ENCODE measurements at places on chromosomes 1 and 21. TPM values are rescaled to one million over a fixed set of nuclear protein-coding genes. Genes with fewer than 3 reads are reported as not detected.

SLC5A9 gene
- not detected for total RNA-seq

HENMT1 gene
- total RNA-seq: 4.8 TPM

LRRN2 gene
- 11.8 TPM for total RNA-seq

TADA1 gene
- 13.4 TPM for total RNA-seq

ACTN2 gene
- total RNA-seq: not detected

DNAH14 gene
- 14.9 TPM for total RNA-seq

TDRD5 gene
- 0.08 TPM for total RNA-seq

IVNS1ABP gene
- total RNA-seq: 24.4 TPM

MFAP2 gene
- 0.49 TPM for total RNA-seq

GBP6 gene
- total RNA-seq: not detected

ADORA1 gene
- 0.65 TPM for total RNA-seq

IL19 gene
- not detected for total RNA-seq

TNFAIP8L2 gene
- total RNA-seq: not detected

TMPRSS2 gene
- total RNA-seq: not detected

SHISAL2A gene
- 0.34 TPM for total RNA-seq

NBPF4 gene
- 0.05 TPM for total RNA-seq

MATN1 gene
- not detected for total RNA-seq

SIPA1L2 gene
- 7.6 TPM for total RNA-seq

EEIG2 gene
- total RNA-seq: 5.6 TPM

RXFP4 gene
- total RNA-seq: not detected

CYP4Z1 gene
- total RNA-seq: not detected

TDRD10 gene
- 0.16 TPM for total RNA-seq

EXTL1 gene
- not detected for total RNA-seq

RYR2 gene
- total RNA-seq: not detected

ADAMTS4 gene
- total RNA-seq: not detected

VAV3 gene
- total RNA-seq: 0.70 TPM

AKIRIN1 gene
- total RNA-seq: 42.4 TPM

COL8A2 gene
- total RNA-seq: 0.15 TPM

KIF26B gene
- total RNA-seq: 0.05 TPM

C2CD4D gene
- not detected for total RNA-seq

KRTAP10-8 gene
- not detected for total RNA-seq

RGS16 gene
- 0.30 TPM for total RNA-seq

CD247 gene
- 0.21 TPM for total RNA-seq

COL24A1 gene
- not detected for total RNA-seq

PPFIA4 gene
- 0.40 TPM for total RNA-seq

C1orf87 gene
- total RNA-seq: not detected

SH3BGR gene
- 1.3 TPM for total RNA-seq

DYNLT4 gene
- 0.80 TPM for total RNA-seq

PDZK1IP1 gene
- total RNA-seq: 9.4 TPM

All from A549 treated with GW870086 at 1 μM for 4 hours (cell line).